ENCODE measurements at places on chromosomes 1 and 21. TPM values are rescaled to one million over a fixed set of nuclear protein-coding genes. Genes with fewer than 3 reads are reported as not detected.
A peak's percentile ranks its signal among the peaks of the same experiment; 100 is the strongest.

CALML6 gene
- 0.51 TPM for total RNA-seq

FMO5 gene
- 0.17 TPM for total RNA-seq

DNA sequence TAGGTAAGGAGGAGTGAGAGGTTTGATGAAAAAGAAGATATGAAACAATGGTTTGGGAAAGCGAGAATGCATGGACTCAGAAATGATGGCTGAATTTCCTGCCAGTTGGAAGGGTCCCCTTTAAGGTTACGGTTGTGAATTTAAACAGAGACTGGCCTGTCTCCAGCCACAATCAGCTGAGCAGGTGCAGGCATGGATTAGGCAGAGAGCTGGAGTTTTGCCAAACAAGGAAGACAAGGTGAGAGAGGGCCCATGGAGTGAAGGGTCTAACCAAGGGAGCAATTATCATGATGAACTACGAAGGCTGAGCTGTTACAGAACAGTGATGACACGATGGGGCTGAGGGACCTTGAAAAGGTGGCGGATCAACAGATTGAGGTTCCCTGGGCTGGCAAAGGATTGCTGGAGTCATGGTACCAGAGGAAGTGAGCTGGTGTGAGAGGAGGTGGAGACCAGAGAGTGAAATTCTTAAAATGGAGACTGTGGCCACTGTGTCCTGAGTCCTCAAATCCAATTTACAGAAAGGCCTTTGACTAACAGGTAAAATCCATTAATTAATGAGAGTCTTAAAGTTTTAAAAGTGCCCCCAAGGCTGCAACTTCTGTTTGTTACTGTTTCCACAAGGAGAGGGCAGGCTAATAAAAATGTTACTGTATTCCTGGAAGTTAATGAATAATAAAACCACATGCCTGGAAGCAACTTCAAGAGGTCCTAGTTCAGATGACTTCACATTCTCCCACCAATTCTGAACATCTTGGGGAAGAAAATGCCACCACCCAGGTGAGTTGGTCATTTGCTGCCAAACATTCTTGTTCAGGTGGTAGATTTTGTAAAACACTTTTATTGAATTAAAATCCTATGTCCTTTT lies 41.5 kb downstream of the LHX9 start:
- no peak for DNase-seq

- DNase-seq, result peak; percentile 26
Observed at GRCh38 chr1:231315887-231316286, 21.8 kb downstream of the EXOC8 start.

- DNase-seq, result no peak
Observed at GRCh38 chr1:171877701-171878100, 36.4 kb downstream of the DNM3 start.

NHLH1 gene
- 0.66 TPM for total RNA-seq

- DNase-seq, result no peak
Observed at GRCh38 chr1:226964611-226965486, 24.8 kb downstream of the COQ8A start.

FAM72A gene
- 32.3 TPM for total RNA-seq
